Stimulated activated naive CD8-positive, alpha-beta T cell treated with anti-CD3 and anti-CD28 coated beads, Interleukin-15, amount 100 ng/mL, for 72 hours (primary cell): ENCODE measurements at places on chromosomes 1 and 21.

DNA sequence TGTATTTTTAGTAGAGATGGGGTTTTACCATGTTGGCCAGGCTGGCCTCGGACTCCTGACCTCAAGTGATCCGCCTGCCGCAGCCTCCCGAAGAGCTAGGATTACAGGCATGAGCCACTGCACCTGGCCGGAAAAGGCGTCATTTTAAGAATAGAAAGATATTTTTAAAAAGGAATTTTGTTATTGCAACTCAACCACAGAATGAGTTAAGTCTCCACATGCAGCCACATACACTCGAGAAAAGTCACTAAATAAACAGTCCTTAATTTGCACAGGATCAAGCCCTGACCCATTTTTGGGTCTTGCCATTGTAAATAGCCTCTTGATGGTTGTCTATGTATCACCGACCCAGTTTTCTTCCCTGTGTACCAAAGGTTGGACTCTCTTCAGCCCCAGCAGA lies 85.5 kb downstream of the FBXO2 start:
- DNase-seq, result no peak

DNA sequence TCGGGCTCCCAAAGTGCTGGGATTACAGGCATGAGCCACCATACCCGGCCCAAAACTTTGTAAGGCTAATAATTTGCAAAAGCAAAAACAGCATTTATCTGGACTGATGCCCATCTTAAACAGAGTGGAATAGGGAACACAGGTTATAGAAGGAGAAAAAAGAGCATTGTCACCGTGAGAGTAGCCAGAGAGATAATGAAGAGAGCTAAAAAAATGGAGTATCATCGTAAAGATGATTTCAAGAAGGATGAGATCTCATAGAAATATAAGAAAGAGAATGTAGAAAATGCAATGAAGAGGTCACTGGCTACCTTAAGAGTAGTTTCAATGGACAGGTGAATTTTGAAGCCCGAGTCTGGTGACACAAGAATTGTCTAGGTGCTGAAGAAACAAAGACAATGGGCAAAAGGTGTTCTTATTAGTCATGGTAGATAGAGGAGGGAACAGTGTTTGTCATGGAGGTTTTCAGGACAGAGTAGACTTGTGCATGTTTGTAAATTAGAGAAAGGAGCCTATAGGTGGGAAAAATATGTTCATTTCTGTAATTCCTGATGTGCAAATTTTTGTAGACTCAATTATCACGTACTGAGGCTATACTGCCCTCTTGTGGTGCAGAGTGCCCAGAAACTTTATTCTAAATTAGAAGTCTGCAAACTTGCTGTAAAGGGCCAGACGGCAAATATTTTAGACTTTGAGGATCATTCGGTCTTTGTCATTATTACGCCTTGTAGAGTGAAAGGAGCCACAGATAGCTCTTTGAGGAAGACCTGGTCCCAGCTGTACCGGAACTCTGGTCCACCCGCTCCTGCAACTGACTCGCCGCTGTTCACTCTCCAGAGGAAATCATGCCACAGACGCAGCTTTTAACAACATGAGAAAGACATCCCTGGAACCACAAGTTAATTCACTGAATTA lies 8.1 kb upstream of the TMEM183A start:
- DNase-seq, result peak; percentile 45

DNA sequence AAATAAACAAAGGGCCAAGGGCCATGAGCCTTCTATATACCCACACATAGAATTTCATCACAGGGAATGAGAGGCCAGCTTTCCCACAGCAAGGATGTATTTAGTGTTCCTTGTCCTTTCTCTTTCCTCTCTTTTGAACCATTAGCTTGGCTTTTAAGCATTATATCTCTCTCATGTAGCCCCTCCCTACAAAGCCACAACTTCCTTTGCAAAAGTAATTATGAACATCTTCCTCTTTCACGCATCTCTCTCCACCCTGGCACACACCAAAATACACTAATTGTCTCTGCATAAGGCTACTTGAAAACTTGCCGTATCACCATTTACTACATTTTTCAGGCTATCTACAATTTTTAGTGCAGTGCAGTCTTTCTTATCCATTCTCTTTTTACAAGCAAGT lies 1.9 kb upstream of the AK5 start:
- no peak for DNase-seq

- no peak for DNase-seq
Measured at GRCh38 chr1:21793104-21793503, 10.2 kb upstream of the USP48 start.

- no peak for DNase-seq
Measured at GRCh38 chr1:29579821-29580425, 343.6 kb downstream of the PTPRU start.

GRCh38 chr1:162213281-162213912 lies 143.9 kb downstream of the NOS1AP start:
- DNase-seq, result no peak

- no peak for DNase-seq
Measured at GRCh38 chr1:27588256-27589232, 15.4 kb downstream of the AHDC1 start.

DNA sequence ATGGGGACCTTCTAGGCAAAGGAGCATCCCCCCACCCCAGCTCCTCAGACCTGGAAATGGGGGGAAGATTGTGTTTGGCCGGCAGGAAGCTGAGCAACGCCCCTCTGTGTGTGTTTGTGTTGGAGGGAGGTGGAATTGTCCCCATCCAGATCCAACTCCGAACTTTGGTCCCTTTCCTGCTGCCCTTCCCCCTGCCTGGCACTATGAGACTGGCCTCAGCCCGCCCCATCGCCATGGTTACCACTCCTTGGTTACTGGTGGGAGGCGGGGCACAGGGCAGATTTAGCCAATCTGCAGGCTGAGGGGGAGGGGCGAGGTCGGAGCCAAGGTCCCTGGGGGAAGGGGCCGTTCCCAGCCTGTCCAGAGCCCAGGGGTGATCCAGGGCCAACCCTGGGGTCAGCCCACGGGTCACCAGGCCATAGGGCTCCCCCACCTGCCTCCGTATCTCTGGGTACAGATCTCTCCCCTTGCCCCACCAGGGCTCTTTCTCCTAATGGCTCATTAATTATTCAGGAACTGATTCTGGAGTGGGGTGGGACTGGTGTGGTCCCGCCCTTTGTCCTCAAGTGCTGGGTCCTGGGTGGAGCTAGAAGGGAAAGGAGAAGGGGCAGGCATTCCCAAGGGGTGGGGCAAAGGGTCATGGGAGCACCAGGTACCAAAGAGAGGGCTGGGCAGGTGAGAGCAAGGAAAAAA lies 15.2 kb downstream of the PTPRF start:
- DNase-seq, result no peak

GRCh38 chr1:21510113-21510493 lies 880 bp downstream of the ALPL start:
- DNase-seq, result no peak
